Caki2 (cell line): ENCODE measurements at places on chromosomes 3 and 15.

GRCh38 chr3:102480139-102480538, 45.3 kb downstream of the ZPLD1 start:
- DNase-seq, result no peak

GRCh38 chr15:72445426-72445825, 28.7 kb upstream of the ARIH1 start:
- DNase-seq, result no peak

- DNase-seq, result no peak
Measured at GRCh38 chr3:106957029-106957428, 420.2 kb upstream of the CCDC54 start.

DNA sequence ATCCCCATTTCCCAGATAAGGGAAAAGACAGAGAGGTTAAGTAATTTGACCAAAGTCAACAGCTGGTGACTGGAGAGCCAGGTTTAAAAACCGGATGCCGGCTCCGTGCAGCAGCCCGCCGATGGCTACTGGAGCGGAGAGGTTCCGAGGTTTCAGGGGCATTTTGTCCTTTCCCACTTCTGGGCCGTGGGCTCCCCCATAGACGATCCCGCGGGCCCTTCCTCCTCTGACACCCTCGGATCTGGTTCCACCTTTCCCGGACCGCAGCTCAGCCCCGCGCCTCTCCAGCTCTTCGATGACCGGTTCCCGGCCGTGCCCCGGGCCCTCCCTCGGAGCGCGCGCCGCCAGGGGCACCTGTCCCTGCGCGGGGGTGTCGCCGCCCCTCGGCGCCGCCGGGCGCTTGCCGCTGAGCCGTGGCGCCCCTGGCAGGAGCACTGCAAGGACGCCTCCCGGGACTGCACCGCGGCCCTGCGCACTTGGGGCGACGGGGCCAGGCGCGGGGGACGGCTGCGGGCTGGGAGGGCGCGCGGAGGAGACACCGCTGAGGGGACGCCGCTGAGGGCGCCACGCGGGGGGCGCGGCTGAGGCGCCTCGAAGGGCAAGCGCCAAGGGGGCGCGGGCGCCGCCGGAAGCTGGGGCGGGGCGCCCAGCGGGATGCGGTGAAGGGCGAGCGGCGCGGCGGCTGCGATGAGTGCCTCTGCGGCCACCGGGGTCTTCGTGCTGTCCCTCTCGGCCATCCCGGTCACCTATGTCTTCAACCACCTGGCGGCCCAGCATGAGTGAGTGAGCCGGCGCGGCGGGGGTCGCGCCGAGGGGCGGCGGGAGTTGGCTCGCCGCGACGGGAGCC, at the start of gene TM6SF1:
Gene TM6SF1, plus strand, starts transcription at position 652 of the 847 bp plus-strand sequence. Its CDS starts 36 bp downstream, at position 688.
- DNase-seq, result no peak

- no peak for DNase-seq
Measured at GRCh38 chr3:178255315-178255714, 280.9 kb upstream of the KCNMB2 start.

DNA sequence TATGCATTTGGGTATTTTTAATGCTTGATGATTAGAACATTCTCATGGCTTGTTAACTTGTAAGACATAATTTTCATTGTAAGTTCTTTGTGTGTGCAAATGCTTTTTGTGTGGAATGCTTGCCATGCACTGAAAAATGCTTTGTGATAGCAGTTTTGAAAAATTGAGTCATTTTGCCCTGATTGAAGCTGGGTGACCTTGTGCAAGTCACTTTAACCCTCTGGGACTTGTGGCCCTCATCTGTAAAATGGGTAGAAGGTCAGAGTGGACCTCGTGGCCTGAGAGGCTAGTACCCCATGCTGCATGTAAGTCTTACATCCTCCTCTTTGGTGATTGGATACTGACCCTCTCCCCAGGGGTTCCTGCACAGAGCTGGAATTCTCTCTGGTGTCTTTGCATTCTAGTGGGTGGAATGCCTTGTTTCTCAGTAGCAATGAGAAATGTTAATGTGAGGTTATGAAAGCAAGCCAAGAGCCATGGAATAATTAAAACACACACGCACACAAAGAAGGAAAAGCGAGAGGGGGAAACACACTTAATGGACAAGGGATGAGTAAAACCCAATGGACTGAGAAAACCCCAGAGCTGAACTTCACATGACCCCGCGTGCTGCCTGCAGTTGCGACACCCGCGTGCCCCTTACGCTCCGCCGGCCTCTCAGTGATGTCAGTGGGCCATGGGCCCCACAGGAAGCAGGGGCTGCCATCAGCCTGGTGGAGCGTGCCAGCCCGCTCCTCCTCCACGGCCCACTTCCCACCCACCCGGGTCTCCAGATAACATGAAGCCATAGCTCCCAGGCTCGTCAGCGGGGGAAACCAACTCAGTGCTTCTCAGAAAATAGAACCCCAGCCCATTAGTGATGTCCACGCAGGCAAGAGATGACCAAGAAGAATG, 44.0 kb downstream of the SMAD3 start:
- DNase-seq, result peak; percentile 100

DNA sequence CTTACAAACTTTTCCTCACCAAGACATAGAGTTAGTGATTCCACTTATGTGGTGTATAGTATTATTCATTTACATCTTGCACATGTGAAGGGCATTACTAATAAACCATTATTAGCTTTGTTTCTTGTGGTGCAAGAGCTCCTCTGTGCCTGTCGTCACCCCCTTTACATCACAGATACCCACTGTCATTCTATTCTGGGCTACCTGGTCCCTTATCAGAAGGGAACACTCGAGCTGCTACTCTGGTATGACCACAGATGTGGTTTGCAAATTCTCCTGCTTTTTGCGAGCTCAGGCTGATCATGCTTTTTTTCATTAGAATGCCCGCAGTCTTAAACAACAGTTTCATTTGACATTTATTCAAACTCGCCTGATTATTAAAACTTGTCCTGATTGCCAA, 13.9 kb upstream of the SENP2 start:
- DNase-seq, result no peak

- peak; percentile 23 for DNase-seq
Measured at GRCh38 chr3:196519718-196520082, 4.6 kb upstream of the SMCO1 start.

DNA sequence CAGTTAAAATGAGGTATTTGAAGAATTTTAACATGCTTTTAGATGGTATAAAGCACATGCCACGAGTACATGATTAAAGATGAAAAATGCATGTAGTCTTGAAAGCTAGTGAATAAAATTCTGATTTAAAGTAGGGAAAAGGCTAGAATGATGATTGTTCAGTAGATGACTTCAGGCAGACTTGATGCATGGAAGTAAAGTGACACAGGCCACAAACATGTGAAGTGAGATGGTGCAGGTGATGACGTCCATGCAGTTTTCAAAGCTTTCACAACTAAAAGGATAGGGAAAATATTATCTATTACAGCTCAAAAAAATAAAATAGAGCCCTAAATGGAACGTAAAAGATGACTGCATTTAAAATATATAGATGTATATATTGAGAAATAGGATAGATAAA, 140.9 kb downstream of the TFG start:
- no peak for DNase-seq

DNA sequence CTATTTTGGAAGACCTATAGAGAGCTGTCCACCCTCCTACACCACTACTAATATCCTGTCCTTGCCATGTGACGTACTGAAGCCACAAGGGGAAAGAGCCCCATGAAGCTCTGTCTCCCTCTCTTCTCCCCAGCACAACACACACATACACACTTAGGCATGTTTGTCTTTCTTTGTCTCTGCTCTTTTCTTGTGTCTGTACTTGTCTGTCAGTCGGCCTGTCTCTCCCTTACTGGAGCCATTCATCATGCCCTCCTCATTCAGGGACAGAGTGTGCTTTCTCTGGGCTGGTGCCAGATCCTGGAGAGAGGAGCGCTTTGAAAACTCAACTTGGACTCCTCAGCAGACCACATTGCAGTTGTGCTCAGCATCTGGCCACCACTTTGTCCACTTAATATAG, 47.6 kb downstream of the PSMD6 start:
- DNase-seq, result no peak

GRCh38 chr3:115359536-115359935, 212.4 kb upstream of the ZBTB20 start:
- no peak for DNase-seq

- DNase-seq, result no peak
Measured at GRCh38 chr3:41698898-41699297, 263.0 kb downstream of the ULK4 start.

DNA sequence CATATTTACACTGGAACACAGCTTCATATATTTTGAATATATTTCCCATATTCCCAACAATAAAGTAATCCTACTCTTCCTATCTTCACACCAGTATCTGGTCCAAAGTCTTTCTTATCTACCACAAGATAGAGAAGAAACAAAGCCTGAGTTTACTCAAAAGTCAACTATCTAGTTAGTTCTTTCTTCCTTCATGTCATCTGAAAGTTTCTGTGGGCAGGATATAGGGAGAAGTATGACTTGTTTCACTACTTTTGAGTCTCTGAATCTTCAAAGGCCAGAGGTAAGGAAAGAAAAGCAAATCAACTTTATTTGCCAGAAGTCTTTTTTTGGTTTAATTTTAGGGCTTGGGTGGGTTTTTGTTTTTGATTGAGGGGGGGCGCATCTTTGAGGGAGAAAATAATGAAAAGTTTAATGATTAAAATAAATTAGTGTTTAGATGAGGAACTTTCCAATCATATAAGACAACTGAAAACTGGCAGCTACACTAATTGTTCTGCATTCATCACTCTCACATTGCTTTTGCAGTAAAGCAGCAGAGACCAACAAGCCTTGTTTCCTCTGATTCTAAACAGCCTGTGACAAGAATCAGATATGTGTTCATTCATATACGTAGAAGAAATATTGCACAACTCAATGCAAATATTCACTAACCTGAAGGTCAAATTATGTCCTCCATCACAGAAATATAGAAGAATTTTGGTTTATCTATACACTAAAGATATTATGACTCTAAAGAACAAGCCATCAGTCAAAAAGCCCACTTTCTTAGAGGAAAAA, 421.4 kb downstream of the SHQ1 start:
- DNase-seq, result no peak

GRCh38 chr15:55627730-55628368, 39.7 kb upstream of the PYGO1 start:
- DNase-seq, result peak; percentile 85

GRCh38 chr15:76339305-76340197, 3.0 kb downstream of the ISL2 start:
- no peak for DNase-seq

GRCh38 chr3:192514081-192514753, 213.1 kb downstream of the FGF12 start:
- DNase-seq, result no peak

DNA sequence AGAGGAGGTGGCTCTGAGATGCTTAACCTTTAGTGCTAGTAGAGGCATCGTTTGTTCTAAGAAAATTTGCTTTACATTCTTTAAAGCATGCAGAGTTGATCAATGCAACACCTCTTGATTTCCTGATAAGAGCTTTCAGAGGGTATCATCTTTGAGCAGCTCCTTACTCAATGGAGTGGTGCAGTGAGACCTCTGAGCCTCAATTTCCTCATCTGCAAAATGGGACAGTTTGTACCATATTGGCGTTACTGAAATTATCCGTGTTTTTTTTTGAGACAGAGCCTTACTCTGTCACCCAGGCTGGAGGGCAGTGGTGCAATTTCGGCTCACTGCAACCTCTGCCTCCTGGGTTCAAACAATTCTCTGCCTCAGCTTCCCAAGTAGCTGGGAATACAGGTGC, 1.6 kb upstream of the TMEM42 start:
- DNase-seq, result no peak

- no peak for DNase-seq
Measured at GRCh38 chr3:156448300-156448699, 106.6 kb downstream of the SSR3 start.

- DNase-seq, result no peak
Measured at GRCh38 chr15:67093504-67093862, 28.1 kb downstream of the SMAD3 start.

- DNase-seq, result peak; percentile 48
Measured at GRCh38 chr3:105812194-105812586, 56.6 kb downstream of the CBLB start.

DNA sequence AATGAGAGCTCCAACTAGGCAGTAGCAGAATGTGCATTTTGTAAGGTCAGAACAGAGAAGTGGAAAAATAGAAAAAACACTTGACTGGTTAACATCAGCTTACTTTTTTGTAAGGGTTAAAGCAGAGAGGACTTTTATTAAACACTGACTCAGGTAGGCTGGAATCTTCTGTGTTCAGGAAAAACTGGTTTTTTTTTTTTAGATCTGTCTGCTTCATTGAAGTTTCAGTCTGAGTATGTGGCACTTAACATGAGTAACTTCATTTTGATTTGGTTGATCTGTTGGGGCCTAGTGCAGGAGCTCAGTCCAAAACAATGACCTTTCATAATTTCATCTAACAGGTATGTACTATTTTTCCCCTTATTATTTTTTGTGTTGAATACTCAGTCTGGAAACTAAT, 141.1 kb downstream of the DOCK3 start:
- DNase-seq, result no peak

DNA sequence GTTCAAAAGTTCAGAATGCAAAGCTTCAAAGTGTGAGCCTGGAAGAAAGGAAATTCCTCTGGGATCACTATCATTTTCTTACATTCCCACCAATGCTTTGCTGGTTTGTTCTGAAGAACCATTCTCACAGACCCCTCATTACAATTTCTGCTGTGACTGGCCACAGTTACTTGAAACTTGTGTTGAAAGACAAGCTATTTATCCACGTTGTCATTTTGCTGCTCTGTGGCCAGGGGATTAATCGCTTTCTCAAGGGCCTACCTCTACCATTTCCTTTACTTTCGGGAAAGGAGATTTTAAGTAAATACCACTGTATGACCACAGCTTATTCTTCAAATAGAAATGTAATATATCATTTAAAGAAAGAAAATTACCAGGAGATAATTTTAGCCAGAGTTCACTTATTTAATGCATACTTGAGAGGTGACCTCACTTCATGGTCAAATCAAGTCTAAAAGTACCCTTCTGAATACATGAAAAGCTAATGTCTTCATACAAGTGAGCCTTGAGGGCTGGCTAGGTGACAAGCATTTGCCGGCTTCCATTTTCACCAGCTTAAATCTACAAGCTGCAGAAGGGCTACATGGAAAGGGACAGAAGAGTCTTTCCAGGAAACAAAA, 69.8 kb upstream of the ROBO2 start:
- no peak for DNase-seq

DNA sequence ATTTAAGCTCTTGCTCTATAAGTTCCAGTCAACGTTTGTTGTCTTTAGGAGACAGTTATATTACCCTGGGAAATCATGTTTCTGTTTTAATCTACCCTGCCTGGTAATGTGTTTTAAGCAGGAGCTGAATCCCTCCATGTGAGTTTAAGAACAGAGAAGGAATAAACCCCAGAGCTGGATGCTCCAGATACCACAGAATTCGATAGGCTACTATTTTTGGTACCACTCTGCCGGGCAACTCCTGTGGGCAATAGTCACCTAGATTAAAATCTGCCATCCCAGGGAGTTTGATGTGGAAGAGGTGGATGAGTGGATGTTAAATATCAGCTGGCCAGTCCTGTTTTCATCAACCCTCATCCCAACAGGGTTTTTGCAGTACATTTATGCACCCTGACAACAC, 20.4 kb downstream of the NUDT16 start:
- no peak for DNase-seq

DNA sequence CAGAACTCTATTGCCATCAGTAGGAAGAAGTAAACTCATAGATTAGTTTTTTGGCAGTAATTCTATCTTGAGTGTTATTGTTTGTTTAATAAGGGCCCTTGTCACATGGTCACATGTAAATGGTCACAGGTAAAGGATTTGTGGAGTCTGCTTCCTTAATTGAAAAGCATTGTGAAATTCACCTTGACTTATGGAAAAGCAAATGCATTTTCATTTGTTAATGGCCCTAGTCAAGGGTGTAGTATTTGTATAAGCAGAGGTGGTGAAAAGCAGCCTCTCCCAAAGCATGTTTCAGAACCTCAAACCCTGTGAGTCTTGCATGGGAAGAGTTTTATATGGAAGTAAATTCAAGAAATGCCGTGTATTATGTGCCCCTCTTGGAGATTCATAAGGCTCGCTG, 197.5 kb upstream of the NR2E3 start:
- DNase-seq, result no peak
